Activated gamma-delta T cell treated with Interleukin-2 at 50 U/mL for 16 hours (primary cell): ENCODE measurements at places on chromosomes 12 and 14.
A peak's percentile ranks its signal among the peaks of the same experiment; 100 is the strongest.

DNA sequence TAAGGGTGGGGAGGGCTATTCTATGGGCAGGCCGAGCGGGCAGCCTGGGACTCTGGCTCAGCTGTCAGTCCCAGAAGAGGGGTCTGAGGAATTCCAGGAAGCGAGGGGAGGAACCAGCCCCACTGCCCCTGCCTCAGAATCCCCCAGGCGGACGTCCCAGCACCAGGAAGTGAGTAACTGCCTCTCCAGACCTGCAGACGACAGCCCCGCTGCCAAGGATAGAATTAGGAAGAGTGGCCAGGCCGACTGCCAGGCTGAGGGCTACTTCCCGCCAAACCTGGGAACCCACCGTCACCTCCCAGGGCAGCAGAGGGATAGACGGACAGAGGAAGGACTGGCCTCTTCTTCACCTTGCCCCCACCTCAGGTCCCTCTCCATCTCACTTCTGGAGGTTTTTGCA lies 6.7 kb upstream of the BDKRB2 start:
- DNase-seq, result no peak

DNA sequence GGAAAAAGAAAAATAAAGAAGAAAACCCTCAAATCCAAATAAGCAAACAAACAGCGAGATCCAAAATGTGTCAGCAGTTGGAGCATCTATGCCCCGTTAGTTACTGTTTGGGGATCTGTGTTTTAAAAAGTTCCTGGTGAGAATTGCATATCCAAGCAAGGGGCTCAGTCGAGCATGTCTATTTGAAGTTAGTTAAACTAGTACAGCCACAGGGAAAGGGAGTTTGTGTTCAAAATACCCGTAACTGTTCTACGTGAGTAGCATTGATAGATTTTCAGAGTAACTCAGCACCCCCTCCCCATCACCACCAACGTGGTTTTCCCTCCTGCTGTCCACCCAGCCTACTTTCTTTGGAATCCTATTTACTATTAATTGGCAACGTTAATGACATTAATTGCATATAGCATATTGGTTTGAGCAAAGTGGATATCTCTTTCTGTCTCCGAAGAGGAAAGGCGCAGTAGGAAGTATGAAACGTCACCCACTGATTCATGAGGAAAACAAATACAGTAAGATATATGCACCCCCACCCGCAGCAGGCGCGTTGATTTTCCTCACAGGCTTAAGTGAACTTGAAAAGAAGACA lies 1.5 kb downstream of the NPAS3 start:
- no peak for DNase-seq

DNA sequence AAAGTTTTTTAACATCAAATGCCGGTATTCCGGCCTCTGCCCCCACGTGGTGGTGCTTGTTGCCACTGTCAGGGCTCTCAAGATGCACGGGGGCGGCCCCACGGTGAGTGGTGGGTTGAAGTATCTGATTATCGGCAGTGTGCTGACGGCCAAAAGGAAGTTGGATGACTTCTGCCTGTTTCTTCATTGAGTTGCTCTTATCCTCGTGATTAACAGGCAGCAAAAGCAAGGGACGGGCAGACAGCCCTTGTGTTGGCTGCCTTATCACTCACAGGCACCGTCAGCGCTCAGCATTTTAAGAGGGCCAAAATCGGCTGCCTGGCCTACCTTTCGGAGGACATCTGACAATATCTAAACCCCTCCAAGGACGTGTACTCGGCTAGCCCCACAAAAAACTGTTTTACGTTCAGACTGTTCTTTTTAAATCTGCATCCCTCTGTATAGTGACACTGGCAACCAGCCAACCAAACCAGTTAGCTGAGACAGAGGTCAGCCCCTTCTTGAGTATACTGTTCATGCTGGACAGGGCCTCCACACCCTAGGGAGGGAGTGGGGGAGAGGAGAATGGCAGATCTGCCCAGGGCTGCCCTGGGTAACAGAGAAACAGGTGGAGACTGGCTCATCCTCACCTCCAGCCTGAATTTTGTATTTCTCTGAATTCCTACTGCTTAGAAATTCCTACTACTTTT lies 22.9 kb upstream of the AKAP5 start:
- no peak for DNase-seq

GRCh38 chr12:104454997-104455396 lies 1.8 kb upstream of the CHST11 start:
- no peak for DNase-seq

GRCh38 chr14:63737582-63738006 lies 9.7 kb upstream of the SGPP1 start:
- DNase-seq, result no peak

GRCh38 chr12:125183187-125184067 lies 118.2 kb downstream of the AACS start:
- DNase-seq, result peak; percentile 77

DNA sequence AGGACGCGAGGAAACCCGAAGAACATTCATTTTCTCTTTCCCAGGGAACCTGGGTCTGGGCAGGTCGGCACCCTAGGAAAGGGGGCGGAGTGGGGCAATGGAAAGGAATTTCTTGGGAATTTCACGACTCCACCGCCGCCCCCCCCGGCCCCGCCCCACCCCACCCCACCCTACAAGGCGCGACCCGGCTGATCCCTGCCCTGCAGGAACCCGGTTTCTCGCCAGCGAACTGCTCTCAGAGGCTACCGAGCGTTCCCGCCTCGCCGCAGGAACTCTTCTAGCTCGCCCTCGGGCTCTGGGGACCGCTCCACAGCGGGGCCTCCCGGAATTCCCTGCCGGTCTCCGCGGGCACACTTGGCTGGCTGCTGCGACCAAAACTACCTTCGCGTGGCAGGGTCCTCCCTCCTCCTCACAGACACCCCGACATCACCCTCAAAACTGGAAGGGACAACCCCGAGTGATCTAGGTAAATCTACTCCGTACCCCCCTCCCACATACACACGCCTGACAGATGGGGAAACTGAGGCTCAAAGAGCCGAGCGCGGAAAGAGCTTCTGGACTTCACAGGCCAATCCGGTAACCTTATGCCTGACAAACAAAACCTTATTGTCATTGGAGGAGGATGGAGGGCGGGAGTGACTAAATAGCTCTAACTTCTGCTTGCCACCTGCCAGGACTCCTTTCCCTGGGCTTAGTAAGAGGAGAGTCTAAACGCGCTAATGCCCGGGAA lies 785 bp upstream of the ACTN1 start:
- no peak for DNase-seq

GRCh38 chr12:53560351-53560750 lies 53.1 kb upstream of the NPFF start:
- DNase-seq, result no peak

GRCh38 chr12:53069621-53070410 lies 9.4 kb downstream of the SPRYD3 start:
- DNase-seq, result no peak
